DMS 273 treated with DMSO at 0.1 percent for 48 hours (cell line): ENCODE measurements at places on chromosomes 5 and 9.

GRCh38 chr9:91378695-91379127, 17.0 kb upstream of the AUH start:
- DNase-seq, result no peak

DNA sequence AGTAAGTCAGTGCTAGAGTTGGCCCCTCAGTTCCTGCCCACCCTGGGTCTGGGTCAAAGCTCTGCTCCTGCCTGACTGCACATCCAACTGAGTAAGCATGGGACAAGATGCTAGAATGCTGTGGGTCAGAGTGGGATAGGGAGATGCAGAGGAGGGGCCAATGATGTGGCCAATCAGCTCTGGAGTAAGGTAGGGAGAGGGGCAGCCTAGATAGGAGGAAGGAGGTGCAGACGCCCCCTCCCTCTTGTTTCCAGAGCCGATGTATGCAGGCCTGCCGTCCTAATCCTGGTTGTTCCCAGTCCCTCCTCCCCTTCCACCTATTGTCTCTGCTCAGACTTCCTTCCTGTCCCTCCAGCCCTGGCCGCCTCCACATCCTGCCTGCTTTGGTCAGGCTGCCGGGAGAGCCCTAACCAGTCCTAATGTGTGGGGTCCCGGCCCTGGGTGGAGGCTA, 1.3 kb downstream of the ARAP3 start:
- no peak for DNase-seq

- DNase-seq, result no peak
These were observed 536 bp downstream of the SLC27A4 start for GRCh38 chr9:128340691-128341434.

- DNase-seq, result no peak
These were observed 413.6 kb upstream of the TNC start for GRCh38 chr9:115531410-115532125.

DNA sequence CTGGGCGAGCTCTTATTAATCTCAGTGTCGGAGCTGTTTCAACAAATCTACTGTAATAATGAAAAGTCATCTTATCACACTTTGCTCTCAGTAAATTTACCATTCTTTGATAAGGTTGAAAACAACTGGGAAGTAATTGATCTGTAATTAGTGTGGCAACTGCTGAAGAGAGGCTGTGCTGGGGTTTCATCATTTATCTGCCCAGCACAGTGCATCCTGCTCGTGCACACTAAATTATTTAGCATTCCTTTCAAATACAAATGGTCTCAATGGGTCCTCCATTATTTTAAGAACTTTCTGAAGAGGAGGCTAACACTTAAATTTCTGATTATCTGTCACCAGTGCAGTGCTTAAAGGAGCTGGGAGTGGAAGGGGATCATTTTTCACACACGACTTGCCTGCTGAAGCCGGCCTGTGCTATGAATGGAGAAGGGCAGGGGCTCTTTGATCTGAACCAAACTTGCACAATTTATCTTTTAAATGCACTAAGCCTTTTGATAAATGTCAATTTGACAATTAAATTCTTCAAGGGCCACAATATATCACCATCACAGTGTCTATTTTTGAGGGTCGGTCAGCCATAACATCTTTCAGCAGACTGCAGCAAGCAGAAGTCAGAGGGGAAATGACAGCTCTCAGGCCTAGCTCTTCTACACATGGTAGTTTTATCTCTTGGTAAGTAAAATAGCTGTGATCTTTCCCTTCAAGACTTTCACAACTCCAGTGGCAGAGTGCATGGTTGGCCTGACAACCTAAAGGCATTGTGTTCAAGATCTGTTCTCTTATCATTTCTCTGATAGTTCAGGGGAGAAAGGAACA, 106.4 kb upstream of the EFNA5 start:
- DNase-seq, result no peak

- no peak for DNase-seq
These were observed 881 bp downstream of the TNFAIP8 start for GRCh38 chr5:119356612-119357188.

- DNase-seq, result peak; percentile 70
These were observed 83.2 kb upstream of the SMIM15 start for GRCh38 chr5:61245486-61245885.

GRCh38 chr9:25891527-25891926, 213.3 kb upstream of the TUSC1 start:
- DNase-seq, result no peak

GRCh38 chr5:177496727-177497291, 595 bp downstream of the PDLIM7 start:
- peak; percentile 82 for DNase-seq
